ENCODE measurements at places on chromosomes 3 and 15.

GRCh38 chr3:43620831-43621655, 768 bp downstream of the ANO10 start:
- no peak for DNase-seq

GRCh38 chr3:161171639-161172552, 49.2 kb upstream of the NMD3 start:
- no peak for DNase-seq

- DNase-seq = no peak
These were observed 96.2 kb upstream of the KCNMB2 start for GRCh38 chr3:178440043-178440442.

DNA sequence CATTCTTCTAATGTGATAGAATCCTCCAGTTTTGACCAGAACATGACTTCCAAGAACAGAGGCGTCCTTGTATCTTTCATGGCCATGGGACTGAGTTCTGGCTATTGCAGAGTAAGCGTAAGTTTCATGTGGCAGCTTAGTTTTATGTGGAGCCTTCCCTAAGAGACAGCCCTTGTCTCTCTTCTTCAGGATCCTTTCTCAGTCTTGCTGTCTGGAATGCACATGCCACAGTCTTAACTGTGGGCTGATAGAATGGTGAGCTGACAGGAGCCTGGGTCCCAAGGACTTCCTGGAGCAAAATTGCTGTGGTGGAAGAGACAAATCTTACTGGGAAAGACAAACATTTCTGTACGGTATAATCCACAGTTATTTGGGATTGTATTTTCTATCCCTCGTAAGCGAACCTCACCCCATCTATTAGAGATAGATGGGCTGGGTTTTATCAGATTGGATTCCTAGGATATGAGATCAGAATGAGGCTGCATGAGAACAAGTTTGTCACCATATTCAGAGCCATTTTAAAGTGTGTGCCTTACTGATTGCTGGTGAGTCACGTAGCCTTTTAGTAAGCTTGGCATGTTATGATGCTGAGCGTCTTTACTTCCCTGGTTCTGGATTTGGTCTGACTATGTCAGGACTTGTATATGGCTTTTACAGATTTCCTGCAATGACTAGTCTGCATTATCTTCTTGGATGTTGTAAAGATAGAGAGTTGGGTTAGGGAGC, 32.8 kb downstream of the CDIN1 start:
- DNase-seq = no peak

GRCh38 chr3:142663865-142664264, 60.0 kb upstream of the TRPC1 start:
- DNase-seq = no peak

- peak; percentile 46 for DNase-seq
These were observed at the start of gene ISL2 for GRCh38 chr15:76336254-76337058. Gene ISL2 (plus strand): TSS chr15:76336773. CDS start chr15:76336884, 111 bp downstream.

Data from heart right ventricle (tissue), 16 donors.